Activated effector memory CD4-positive, alpha-beta T cell treated with Interleukin-2 at 50 U/mL for 16 hours (primary cell): ENCODE measurements at places on chromosomes 3 and 15.

DNA sequence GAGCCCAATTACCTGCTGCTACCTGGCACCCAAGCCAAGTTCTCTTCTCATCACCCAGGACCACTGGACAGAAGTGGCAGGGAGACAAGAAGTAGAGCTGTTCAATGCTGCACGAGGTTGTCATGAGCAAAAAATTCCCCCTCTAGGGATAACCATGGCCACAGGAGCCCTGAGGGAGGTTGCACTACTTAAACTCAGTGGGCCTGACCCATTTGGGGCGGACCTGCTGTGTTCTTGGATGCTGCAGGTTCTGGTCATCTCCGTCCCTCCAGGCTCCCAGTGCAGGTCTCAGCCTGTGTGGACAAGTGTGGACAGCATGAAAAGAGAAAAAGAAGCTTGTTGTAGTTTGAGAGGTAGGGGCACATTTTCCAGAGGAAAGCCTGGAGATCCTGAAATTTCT lies 26.1 kb upstream of the MANF start:
- no peak for DNase-seq

DNA sequence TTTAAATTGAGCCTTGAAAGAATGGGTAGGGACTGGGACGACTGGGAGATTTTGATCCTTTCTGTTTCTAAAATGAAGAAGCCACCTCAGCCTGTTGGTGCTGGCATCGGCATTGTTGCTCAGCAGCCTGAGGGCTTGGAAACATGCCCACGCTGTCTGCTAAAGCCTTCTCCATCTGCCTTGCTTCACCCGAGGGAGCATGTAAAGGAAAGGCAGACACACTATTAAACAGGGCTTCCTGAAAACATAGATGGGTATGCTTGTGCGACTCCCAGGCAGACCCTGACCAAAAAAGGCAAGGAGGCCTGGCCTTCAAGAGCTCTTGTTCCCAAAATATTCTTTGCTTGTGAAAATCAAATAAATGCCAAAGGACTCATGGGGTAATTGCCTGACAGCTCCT lies 84.2 kb upstream of the SLC4A7 start:
- DNase-seq = no peak

- DNase-seq = no peak
These were observed 37.9 kb downstream of the LIPC start for GRCh38 chr15:58469432-58470353.

DNA sequence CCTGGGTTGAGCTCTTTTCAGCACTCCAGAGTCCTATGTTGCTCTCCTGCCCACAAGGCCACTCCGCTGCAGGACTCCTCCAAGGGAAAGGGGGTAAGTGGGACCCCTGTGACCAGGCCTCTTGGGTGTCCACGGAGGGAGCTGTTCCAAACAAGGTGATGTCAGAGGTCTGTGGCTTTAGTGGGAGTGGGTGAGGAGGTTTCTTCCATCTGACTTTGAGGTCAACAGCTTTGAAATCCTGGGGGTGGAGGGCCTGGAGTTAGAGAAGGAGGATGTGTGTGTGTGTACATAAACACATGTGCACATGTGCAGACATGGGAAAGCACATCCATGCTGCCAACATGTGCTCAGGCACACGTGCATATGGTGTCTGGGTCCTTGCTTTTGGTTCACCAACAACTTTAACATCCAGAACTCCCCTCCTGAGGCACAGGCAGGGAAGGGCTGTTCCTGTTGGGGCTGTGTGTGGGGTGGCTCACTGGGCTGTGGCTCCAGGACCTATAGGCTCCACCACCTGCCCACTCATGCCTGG lies 51.4 kb upstream of the TMEM115 start:
- DNase-seq = no peak

DNA sequence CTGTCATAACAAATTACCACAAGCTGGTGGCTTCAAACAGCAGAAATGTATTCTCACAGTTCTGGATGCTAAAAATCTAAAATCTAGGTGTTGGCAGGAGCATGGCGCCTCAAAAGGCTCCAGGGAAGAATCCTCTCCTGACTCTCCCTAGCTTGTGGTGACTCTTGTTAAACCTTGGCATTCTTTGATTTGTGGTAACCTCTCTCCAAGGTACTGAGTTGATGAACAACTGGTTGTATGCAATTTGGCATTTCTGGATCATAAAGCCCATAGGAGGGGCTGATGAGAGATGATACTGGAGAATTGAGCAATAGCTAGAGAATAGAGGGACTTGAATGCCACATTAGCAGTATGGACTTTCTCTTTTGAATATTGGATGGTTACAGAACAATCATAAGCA lies 821.8 kb downstream of the TBL1XR1 start:
- DNase-seq = no peak

DNA sequence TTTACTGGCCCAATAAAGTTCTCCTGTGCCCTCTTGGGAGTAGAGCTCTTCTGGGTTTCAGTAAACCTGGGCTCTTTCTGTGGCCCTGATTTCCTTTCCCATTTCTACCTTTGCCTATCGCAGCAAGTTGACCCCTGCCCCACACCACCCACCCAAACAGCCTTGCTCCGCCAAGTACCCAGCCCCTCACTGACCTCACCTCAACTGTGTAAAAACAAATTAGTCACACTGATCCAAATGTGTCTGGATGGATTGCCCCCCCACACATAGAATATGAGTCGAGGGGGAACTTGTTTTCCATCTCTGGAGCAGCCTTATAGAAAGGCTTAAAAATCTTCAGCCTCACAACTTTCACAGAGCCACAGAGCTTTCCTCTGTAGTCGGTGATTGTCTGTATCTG lies 28.6 kb upstream of the VEPH1 start:
- DNase-seq = no peak

GRCh38 chr3:127730171-127730570 lies 57.4 kb downstream of the ABTB1 start:
- no peak for DNase-seq

DNA sequence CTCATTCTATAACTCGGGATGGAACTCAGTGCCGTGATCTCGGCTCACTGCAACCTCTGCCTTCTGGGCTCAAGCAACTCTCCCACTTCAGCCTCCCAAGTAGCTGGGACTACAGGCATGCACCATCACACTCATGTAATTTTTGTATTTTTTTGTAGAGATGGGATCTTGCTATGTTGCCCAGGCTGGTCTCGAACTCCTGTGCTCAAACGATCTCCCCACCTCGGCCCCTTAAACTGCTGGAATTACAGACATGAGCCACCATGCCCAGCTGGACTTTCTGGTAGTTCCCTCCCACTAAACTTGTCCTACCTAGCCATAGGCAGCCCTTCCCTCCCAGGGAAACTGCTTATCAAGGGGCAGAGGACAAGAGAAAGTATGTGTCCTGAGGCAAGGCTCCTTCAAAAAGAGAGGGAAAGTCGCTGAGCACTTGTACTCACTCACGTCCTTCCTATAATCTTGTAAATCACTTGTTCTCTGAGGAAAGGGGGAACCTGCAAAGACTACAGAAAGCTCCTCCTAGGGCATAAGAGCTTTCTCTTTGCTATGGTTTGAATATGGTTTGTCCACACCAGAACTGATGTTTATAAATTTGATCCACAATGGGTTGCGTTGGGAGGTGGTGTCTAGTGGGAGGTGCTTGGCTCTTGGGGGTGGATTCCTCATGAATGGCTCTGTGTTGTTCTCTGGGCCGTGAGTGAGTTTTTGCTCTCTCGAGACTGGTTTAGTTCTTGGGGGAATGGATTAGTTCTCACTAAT lies 13.6 kb upstream of the TBL1XR1 start:
- no peak for DNase-seq
